ENCODE measurements at places on chromosomes 16 and 17.

- DNase-seq = no peak
Observed at GRCh38 chr17:27550291-27550930, 80.6 kb upstream of the LGALS9 start.

GRCh38 chr17:68102318-68102758, 66.8 kb downstream of the KPNA2 start:
- no peak for DNase-seq

DNA sequence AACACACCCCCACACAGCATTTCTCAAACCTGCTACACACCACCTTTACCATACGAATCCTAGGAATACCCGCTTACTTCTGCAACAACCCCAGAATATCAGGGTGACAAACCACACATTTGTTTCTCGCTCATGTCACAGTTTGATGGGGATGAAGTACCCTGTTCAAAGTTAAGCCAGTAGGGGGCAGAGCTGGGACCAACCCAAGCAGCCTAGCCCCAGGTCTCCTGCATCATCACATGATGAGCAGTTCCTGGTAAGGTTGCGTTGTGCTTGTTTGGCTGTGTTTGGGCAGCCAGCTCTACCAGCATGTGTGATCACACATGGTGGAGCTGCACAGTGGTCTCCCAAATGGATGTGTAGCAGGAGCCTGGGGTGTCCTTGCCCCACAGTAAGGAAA, 103.6 kb upstream of the C16orf82 start:
- no peak for DNase-seq

DNA sequence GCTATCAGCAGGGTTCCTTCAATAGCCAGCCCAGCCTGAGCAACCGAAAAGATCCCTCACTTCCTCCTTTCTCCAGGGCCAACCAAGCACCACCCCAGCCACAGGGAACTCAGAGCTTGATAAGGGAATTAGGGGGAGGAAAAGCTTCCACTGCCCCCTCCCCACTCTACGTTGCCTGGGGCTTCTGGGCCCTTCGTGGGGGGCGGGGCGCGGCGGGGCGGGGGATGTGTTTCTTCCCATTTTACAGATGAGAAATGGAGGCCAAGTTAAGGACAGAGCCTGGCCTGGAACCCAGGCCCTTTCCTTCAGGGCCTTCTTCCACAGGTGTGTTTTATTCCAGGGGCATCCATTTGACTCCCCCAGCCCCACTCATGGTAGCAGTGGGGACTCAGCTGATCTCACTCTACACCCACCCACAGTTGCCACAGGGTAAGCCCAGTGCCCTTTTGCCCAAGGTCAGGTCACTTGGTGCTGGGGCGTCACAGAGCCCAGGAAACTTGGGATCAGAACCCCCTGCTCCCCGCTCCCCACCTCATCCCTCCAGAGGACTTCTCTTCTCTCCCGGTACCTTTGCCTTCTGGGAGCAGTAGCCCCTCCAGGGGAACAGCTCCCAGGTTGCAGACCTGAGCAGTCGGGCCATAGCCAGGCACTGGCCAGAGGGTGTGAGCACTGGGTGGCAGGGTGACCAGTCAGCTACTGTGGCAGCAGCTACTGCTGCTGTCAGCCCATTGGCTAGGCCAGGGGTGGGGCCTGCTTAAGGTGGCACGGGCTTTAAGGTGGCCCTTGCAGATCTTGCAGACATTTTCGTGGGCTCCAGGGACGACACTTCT, at the start of gene LDHD:
Gene LDHD (minus strand): TSS at position 700 of the 830 bp plus-strand sequence. CDS start 60 bp downstream, at position 640.
- DNase-seq = no peak

- peak; percentile 77 for DNase-seq
Observed at GRCh38 chr16:3027983-3028715, 4.3 kb downstream of the THOC6 start.
